Fibroblast of villous mesenchyme (primary cell): ENCODE measurements at places on chromosomes 12 and 14. TPM values are rescaled to one million over a fixed set of nuclear protein-coding genes. Genes with fewer than 3 reads are reported as not detected.

SPTB gene
- under 0.01 TPM in 2 replicates for total RNA-seq

RBP5 gene
- total RNA-seq = not detected in 2 replicates

FLVCR2 gene
- total RNA-seq = 0.43 and 0.64 TPM in 2 replicates

BDKRB2 gene
- total RNA-seq = 51.5 and 105 TPM in 2 replicates

DACT1 gene
- 6.9 and 35.8 TPM in 2 replicates for total RNA-seq
